ENCODE measurements at places on chromosomes 6 and 20.
A peak's percentile ranks its signal among the peaks of the same experiment; 100 is the strongest.

DNA sequence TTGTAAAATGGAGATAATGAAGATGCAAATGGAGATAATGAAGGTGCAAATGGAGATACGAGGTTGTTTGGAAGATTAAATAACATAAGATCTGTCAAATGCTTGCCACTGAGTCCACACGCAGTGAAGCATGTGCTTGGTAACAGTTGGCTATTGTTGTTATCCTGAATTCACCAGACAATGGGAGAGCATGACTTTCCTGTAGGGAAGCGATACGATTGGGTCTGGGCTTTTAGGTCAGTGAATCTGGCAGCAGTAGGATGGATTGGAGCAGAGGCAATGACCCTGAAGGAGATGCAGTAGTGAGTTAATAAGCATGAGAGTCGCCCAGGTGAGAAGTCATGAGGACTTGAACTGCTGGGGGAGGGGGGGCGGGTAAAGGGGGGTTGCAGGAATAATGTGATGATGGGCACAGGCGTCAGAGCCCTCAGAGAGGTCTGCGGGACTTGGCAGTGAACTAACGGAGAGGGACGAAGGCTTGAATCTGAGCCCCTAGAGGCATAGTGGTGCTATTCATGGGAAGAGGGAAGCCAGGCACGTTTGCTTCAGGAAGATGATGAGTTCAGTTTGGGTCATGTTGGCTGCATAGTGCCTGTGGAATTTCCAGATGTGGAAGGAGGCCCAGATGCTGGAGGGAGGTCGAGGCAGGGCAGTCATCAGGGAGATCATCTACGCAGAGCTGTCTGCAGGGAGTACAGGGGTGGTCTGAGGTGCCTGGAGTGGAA, 55.4 kb downstream of the ZDHHC14 start:
- no peak for DNase-seq

GRCh38 chr20:17627101-17627955, 54.7 kb downstream of the RRBP1 start:
- no peak for DNase-seq

- DNase-seq = no peak
Observed at GRCh38 chr6:5325173-5325572, 63.9 kb downstream of the FARS2 start.

- DNase-seq = no peak
Observed at GRCh38 chr6:165508321-165508869, 154.6 kb downstream of the PDE10A start.

DNA sequence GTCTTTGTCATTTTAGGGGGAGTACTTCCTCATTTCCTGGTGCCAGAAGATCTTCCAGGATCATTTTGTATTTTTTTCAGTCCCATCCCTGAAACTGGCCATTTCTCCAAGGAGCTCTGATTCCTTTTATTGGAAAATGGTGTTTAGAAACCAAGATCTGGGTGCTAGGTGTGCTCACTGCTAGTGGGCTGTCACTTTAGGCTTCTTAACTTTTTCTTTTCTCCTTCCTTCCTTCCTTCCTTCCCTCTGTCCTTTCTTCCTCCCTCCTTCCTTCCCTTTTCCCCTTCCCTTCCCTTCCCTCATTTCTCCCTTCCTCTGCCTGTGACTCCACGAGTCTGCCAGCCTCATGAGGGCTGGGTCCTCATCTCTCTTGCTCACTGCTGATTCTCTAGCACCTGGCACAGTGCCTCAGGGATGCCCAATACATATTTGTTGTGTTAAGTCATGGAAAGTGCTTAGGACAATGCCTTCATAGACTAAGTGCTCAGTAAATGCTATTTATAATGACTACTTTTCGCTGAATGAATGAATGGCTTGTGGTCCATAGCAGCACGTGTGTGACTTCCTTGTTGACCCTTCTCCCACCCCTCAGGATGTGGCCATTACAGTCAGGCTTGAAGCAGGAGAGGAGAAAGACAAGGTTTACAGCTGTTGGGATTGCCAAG, 36.9 kb downstream of the APCDD1L start:
- DNase-seq = no peak

DNA sequence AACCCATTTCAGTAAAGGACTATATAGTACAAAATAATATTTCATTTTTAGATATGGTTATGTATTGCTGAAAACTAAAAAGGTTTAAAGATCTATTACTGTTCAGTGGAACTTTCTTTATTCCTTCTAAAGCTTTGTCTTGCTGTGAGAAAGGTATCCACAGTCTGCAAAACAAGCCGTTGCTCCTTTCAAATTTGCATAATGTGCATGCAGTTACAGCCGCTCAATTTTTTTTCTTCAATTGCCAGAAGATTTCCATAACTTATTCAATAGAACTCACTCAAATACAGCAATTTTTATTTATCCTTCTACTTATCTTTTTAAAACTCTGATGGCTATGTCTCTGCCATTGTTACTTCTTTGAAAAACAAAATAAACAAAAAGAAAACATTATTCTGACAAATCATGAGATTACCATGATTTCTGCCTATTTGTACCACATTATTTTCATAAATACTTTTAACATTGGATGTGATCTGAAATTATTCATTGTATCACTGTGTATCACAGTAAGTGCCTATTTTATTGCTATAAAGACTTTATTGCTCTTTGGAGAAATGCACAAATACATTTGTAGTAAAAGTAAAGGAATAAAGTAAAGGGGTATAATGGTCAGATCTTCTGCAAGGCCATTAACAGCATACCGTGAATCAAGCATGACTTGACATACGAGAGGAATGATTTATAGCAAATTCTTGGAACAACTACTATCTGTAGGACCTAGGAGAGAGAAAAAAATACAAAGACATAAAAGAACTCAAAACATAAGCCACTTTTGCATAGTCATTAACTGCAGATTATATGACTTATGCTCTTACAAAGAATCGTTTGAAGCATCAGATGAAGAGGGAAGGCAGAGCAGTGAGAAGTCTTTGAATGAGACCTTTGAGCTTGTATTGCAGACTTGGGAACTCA, 29.6 kb upstream of the HBS1L start:
- DNase-seq = no peak

GRCh38 chr6:1593286-1593957, 16.3 kb upstream of the FOXC1 start:
- DNase-seq = no peak

DNA sequence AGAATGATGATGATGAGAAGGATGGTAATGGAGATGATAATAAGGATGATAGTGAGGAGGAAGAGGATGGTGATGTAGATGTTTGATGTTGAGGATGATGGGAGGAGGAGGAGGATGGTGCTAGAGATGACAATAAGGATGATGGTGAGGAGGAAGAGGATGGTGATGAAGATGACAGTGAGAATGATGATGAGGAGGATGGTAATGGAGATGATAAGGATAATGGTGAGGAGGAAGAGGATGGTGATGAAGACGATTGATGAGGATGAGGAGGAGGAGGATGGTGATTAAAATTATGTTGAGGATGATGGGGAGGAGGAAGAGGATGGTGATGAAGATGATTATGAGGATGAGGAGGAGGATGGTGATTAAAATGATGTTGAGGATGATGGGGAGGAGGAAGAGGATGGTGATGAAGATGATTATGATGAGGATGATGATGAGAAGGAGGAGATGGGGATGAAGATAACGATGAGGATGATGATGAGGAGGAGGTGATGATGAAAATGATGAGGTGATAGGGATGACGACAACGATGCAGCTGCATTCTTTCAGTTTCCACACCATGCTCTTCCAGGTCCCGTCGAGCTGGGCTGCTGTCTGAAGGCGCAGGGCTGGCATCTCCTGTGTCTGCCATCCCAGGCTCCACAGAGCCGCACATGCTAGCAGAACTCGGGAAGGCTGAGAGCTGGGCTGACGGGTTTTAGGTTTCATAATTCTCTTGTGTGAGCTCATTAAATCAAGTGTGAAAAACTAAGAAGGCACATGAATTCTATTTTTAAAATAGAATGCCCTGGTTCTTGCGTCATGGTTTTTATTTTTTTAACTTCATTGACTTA, 274.9 kb downstream of the SMOC2 start:
- DNase-seq = no peak

GRCh38 chr6:133954657-133955576, 1.9 kb downstream of the TBPL1 start:
- DNase-seq = no peak

DNA sequence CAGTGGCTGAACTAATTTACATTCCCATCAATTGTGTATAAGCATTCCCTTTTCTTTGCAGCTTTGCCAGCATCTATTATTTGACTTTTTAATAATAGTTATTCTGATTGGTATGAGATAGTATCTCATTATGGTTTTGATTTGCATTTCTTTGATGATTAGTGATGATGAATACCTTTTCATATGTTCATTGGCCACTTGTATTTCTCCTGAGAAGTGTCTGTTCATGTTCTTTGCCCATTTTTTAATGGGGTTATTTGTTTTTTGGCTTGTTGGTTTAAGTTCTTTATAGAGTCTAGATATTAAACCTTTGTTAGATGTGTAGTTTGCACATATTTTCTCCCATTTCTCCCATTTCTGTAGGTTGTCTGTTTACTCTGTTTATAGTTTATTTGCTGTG, 16.6 kb downstream of the CENPW start:
- DNase-seq = no peak

- DNase-seq = no peak
Observed at GRCh38 chr6:22007469-22007868, 289.4 kb downstream of the PRL start.

DNA sequence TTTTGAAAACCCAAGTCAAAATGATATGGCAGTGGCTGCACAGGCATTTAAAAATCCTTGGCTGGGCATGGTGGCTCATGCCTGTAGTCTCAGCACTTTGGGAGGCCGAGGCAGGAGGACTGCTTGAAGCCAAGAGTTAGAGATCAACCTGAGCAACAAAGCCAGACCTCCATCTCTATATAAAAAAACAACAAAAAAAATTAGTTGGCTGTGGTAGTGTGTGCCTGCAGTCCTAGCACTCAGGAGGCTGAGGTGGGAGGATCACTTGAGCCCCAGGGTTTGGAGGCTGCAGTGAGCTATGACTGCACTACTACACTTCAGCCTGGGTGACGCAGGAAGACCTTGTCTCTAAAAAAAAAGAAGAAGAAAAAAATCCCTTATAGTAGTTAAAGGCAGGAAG, 142.9 kb downstream of the MYB start:
- DNase-seq = no peak

DNA sequence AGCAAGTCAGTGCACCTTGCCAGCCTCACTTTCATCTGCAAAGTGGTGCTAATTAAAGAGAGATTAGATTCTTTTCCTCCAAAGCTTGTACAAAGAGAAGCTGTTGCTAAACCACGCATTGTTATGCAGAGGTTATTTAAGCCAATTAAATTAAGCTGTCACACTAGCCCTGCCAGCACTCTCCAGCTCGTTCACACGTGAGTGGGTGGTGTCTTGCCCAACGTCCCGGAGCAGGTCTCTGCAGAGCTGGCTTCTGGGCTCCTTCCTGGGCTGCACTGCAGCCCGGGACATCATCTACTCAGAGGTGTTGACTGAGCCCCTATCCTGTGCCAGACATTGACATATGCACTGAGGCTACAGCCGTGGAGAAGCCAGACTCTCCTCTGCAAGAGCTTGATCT, 401.6 kb upstream of the SULF2 start:
- DNase-seq = no peak

DNA sequence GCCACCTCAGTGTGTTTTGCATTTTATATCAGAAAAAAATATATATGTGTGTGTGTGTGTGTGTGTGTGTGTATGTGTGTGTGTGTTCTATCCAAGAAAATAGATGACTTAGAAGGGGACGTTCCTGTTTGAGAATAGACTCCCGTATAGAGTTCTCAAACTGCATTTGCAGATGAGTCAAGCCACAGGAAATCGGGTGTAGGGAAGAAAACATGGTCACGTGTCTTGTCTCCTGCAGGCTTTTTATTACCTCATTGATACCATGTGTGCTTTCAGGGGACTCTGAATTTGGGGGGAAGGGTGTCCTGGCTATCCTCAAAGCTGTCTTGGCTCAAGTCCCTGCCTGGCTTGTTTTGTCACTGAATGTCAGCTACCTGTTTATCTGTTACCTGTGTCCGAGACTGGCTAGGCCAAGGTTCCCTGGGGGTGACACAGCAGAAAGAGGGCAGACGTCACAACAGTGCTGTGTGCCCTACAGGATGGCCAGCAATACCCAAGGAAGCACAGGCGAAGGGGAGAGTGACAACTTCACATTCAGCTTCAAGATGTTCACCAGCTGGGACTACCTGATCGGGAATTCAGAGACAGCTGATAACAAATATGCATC, 55.7 kb upstream of the NOP56 start:
- no peak for DNase-seq

GRCh38 chr6:144216668-144217218, 66.4 kb downstream of the STX11 start:
- DNase-seq = no peak

DNA sequence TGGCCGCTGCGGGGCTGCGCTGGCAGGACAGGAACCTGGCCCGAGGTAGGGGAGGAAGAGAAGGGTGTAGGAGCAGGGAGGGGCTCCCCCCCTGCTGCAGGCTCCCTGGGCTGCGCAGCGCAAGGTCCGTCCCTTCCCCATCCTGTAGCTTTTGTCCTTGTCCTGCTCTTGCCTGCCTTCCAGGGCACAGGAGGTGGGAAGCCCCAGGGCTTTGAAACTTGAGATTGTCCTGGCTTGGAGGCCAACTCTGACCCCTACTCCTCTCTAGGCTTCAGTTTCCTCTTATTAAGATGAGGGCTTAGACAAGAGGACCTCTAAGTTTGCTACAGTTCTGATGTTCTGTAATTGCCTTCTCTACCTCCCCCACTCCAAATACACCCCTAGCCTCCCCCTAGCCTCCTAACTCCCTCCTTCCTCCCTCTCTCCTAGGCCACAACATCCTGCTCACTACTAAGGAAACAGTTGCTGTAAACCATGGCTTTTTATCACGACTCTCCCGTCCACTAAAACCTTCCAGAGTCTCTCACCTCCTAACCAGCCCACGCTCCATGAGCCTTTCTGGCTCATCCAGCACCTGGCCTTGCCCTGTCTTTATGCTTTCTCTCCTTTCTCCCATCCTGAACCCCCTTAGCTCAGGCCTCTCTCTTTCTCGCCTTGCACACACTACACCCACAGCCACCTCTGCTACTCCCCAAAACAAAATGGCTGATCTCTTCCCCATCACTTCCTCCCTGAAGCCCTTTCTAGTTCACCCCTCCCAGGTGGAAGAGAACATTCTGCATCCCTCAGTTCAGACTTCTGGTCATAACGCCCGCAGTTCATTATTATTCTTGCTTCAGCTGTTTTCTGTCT, 10.2 kb downstream of the UNC5CL start:
- no peak for DNase-seq

DNA sequence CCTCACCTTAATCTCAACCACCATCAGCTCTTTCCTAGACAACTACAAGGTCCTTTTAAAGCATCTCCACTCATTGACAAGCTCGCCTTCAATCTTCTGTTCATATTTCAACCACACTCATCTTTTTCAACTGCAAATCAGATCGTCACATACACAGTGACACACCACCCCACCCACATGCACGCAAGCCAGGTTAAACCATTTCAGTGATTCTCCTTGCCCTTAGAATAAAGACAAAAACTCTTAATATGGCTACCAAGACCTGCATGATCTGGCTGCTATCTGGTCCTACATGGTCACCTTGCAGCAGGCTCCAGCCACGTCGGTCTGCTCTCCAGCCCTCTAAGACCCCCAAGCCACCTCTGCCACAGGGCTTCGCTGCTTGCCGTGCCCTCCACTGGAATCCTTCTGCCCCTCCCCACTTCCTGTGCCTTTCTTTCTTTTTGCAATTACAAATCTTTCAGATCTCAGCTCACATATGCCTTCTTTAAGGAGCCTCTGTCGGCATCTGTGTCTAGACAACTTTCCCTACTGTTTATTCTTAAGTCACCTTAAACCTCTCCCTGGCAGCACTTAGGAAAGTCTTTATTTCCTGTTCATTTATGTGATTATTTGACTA, 507.3 kb upstream of the ARID1B start:
- DNase-seq = peak; percentile 18

GRCh38 chr6:152050451-152051195, 243.1 kb downstream of the ESR1 start:
- no peak for DNase-seq

- DNase-seq = no peak
Observed at GRCh38 chr6:154890874-154891273, 104.2 kb upstream of the TIAM2 start.

All from stimulated activated CD8-positive, alpha-beta memory T cell treated with anti-CD3 and anti-CD28 coated beads, Interleukin-4, amount 100 ng/mL, for 4 hours (primary cell).